Stimulated activated CD4-positive, alpha-beta T cell treated with anti-CD3 and anti-CD28 coated beads, Interleukin-1b, Interleukin-23, amount 100 ng/mL, for 1 hour (primary cell): ENCODE measurements at places on chromosomes 2 and 18.

DNA sequence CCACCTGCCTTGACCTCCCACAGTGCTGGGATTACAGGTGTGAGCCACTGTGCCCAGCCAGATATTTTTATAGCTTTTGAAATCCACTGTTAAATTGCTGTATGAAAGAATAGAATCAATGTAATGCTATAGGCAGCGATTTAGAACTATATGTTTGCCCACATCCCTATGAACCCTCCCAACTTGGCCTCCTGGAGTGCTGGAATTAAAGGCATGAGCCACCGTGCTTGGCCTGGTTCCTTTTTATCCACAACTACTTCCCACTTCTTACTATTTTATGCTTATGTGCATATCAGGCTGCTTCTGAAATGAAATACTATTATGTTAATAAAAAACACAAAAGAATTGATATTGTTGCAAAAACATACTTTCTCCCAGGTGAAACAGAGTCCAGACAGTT, 11.6 kb upstream of the PTPN2 start:
- DNase-seq, result no peak

GRCh38 chr2:176892676-176893226, 319.8 kb upstream of the HNRNPA3 start:
- DNase-seq, result no peak

- DNase-seq, result no peak
Observed at GRCh38 chr2:230668939-230669303, 43.7 kb upstream of the CAB39 start.

- no peak for DNase-seq
Observed at GRCh38 chr18:23798249-23798648, 109.0 kb downstream of the LAMA3 start.

GRCh38 chr2:189466656-189467055, 25.4 kb downstream of the WDR75 start:
- no peak for DNase-seq
